Activated CD4-positive, alpha-beta T cell treated with anti-CD3 and anti-CD28 coated beads for 1 hour (primary cell): ENCODE measurements at places on chromosomes 6 and 20.

GRCh38 chr20:33883164-33883563 lies 72.0 kb downstream of the CHMP4B start:
- no peak for DNase-seq

- no peak for DNase-seq
Observed at GRCh38 chr6:85561750-85562357, 31.8 kb downstream of the SNX14 start.

- DNase-seq: no peak
Observed at GRCh38 chr6:17116117-17116440, 14.2 kb downstream of the STMND1 start.

DNA sequence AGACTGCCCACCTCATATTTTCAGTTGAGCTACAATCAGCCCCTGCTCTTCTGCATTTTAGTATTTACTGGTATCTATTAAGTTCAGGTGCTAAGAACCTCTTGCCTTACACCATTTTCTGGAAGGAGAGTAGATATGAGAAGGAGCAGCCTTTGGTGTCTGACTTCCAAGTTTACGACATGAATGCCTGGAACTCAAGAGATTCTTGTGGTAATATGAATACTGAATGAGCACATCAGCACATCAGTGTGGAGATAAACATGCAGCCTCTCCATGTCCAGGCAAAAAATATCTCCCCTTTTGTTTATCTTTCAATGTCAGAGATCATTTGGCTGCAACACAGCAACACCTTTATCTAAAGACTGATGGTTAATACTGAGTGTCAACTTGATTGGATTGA lies 65.8 kb upstream of the THEMIS start:
- DNase-seq: no peak

DNA sequence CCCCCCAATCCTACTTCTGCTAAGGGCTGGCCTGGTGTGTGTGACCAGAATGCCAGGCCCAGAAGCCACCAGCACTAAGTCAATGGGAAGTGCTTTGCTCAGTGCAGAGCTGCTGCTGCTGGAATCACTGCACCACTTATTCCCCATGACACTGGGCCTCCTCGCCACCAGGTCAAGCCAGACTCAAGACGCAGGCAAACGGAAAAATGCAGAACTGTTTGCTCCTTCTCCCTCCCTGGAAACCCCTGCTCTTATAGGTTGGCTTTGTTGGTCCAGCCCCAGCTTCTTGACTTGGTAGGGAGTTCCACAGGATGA lies 121.9 kb downstream of the PHACTR3 start:
- DNase-seq: no peak

- DNase-seq: peak; percentile 82
Observed at GRCh38 chr6:158653577-158654354, 3.9 kb downstream of the SYTL3 start.

- DNase-seq: no peak
Observed at GRCh38 chr6:120935016-120935415, 399.3 kb downstream of the TBC1D32 start.

DNA sequence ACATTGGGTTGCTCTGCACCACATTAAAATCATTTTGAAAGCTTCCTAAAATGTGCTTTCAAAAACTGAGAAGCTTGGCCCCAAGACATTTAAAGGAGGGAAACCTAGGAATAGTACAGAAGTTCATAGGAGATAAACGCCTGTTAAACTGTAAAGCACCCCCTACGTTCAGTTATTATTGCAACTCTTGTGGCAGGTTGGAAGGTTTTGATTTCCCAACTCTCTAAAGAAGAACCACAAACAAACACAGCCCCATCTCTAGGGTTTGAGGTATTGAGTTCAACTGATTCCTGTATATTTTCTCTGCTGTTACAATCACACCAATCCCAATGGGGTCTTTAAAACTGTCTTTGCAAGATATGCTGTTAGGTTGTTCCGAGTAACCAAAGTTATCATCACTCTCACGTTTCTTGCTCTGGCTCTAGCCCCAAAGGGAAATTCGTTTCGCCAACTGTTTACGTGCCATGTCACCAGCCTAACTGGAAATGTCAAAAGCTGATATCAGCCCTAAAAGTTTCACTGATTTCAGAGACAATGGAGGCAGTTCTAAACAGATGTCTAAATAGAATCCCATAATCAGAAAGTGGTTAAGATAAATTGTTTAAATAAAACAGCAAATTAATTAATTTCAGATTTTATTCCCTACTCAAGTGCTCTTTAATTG lies 12.1 kb downstream of the TFAP2A start:
- no peak for DNase-seq

DNA sequence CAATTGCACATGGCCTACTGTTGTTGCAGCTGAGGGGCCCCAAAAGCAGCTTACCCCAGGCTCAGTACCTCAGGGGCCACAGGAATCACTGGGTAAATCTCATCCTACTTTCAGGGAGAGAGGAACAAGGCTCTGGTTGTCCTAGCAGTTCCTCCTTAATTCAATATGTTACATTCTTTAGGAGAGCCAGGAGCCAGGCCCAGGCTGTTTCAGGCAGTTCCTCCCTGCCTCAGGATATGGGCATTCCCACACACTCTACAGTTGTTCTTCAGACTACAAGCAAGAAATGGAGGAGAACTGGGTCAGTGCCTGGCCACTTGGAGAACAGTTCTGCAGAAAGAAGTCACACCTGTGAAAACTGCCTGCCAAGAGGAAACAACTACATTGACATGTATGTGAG lies 9.6 kb upstream of the BTN3A2 start:
- DNase-seq: no peak

GRCh38 chr20:62621251-62622110 lies 20.8 kb upstream of the SLCO4A1 start:
- DNase-seq: no peak
